ENCODE measurements at places on chromosomes 3 and 15.

DNA sequence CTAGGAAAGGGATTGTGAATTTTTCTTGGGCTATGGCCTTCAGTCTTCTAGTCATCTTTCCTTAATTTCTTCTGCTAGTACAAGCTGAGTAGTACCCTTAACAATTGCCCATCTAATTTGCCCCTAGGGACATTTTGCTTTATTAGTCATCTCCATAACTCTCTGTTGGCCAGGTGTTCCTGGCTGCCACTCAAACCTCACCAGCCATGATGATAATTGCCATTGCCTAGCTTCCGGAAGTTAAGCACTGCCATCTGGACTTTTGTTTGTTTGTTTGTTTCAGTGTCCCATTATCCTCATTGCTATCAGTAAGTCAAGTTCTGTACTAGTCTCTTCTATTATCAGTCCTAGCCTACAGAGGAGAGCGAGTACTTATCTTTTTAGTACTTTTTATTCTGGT, 36.6 kb upstream of the UBL7 start:
- peak; percentile 83 for DNase-seq

DNA sequence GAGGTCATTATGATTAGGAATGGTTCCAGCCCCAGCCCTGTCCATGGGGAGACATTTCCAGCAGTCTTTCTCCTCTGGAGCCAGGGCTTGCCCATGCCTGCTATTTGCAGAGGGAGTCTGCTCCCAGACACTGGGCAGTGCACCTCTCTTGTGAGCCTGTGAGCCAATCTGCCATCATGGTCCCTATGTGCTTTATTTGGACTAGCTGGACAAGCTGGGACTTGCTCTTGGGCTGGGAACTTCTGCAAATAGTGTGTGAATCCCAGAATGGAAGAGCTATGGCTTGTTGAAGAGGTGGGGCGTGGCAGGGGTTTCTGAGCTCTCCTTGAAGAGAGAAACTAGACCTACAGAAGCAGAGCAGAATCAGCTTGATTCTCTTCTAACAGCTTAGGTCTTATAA, 53.7 kb upstream of the KY start:
- DNase-seq = no peak

DNA sequence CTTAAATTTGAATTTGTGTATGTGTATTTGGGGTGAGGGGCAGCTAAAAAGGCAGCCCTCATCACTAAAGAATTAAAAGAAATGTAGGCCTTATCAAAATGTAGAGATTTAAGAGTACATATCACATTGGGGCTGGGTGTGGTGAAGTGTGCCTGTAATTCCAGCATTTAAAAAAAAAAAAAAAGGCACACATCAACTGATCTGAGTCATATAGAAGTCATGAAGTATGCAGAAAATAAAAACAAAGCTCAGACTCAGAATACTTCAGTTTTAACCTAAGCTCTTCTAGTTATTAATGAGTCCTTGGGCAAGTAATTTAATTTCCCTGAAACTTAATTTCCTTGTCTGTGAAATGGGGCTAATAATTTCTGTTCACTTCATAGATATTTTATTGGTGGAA, 31.6 kb downstream of the SLC24A1 start:
- no peak for DNase-seq

GRCh38 chr3:132407025-132407424, 10.3 kb upstream of the DNAJC13 start:
- no peak for DNase-seq

- peak; percentile 5 for DNase-seq
Observed at GRCh38 chr15:61653110-61653509, 407.1 kb downstream of the VPS13C start.

GRCh38 chr3:13782501-13782900, 97.4 kb downstream of the WNT7A start:
- DNase-seq = no peak

DNA sequence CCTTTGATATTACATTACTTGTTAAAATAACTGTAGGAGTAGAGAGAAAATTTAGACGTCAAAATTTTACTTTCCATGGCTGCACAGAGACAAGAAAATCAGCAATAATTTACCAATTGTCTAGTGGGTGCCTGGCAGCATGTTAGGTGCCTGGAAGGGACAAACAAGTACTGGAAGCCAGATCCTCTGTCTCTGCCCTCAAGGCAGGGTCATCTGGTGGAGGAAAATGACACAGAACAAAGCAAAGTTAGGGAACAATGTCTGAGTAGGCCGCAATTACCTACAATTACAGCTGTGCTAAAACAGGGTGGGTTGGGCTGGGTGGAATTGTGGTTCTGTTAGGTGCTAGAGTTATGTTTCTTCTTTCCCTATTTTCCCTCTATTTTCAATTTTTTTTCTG, 7.4 kb downstream of the CCDC174 start:
- no peak for DNase-seq

- no peak for DNase-seq
Observed at GRCh38 chr15:86327230-86327865, 247.7 kb downstream of the AGBL1 start.

GRCh38 chr15:37774961-37775360, 159.5 kb upstream of the TMCO5A start:
- DNase-seq = no peak
